ENCODE measurements at places on chromosomes 16 and 17.
A peak's percentile ranks its signal among the peaks of the same experiment; 100 is the strongest.

DNA sequence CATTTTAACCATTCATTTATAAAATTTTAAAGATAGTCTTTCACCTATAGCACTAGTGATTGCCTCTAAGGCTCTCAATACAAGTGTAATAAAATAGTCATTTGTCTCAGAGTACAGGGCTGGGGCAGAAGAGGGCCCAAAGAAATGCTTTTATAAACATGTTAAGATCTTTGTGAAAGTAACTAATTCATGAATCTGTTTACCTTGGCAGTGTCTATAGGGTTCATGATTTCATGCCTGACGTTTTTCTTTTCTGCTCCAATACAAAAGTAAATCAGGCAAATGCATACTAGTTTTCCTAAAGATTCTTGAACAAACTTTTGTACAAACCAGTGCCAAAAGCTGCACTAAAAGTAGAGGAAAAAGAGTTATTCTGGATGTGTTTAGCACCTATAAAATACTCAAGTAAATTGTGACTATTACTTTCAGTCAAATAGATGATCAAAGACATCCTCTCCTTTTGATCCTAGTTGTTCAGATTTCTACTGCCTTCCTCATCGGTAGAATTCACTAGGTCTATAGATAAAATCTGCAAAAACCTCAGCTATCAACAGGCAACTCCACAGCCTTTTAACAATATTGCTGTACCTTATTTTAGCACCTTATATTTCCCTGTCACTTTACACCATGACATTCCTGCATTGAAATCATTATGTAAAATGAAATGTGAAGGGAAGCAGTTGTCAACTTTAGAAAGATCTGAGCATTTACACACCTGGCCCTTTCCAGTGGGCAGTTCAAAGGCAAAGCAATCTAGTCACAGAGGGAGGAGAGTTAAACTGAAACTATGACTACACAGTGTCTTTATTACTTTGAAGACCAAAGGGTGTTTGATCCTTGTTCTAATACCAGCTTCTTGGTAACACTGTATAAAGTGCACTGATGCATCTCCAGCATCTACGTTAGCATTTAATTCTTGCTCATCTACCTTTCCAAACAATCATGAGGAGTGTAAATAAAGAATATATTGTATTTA, 100.0 kb upstream of the MED13 start:
- DNase-seq, result no peak

DNA sequence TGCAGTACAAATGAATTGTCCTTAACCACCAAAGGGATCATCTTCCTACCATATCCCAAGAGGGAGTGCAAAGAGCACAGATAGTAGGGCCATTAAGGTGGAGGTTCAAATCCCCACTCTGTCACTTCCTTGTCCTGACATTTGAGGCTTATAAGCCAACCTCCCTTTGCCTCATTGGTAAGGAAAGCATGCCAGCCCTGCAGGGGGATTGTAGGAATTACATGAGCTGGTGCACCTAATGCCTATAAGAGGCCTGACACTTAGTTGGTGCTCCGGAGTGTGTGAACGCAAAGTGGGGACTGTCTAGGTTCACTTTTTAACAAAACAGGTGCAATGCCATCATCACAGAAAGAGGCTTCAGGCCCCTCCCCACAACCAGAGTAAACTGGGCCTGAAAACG, 374.4 kb downstream of the SNX29 start:
- no peak for DNase-seq

- no peak for DNase-seq
These were observed 2.9 kb downstream of the NUP93 start for GRCh38 chr16:56732832-56733231.

DNA sequence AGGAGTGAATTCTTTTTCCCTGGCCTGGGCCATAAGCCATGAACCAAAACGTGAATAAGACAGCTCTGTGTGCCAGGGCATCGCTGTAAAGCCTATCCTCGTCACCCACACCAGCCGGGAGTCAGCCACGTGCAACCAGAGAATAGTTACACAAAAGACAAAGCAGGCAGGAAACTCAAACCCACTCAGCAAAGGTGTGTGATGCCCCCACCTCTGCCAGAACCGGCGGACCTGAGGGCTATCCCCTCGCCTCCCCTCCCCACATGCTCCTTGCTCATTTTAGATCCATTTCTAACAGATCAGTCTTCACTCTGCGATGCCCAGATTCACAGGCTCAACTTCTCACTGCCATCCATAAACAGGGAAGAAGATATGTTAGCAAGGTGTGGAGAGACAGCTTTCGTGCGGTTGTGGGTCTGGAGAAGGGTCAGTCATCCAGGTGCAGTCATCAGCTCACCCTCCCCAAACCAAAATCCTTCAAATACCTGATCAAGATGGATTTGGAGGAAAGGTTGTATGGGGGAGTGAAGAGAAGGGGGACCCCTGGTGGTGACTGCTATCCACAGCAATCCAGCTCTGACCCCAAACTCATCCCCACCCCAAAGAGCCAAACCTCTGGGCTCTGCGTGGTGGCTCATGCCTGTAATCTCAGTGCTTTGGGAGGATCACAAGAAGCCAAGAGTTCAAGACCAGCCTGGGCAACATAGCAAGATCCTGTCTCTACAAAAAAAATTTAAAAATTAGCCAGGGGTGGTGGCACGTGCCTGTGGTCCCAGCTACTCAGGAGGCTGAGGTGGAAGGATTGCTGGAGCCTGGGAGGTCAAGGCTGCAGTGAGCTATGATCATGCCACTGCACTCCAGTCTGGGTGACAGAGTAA, 219.2 kb downstream of the C16orf78 start:
- DNase-seq, result peak; percentile 40

DNA sequence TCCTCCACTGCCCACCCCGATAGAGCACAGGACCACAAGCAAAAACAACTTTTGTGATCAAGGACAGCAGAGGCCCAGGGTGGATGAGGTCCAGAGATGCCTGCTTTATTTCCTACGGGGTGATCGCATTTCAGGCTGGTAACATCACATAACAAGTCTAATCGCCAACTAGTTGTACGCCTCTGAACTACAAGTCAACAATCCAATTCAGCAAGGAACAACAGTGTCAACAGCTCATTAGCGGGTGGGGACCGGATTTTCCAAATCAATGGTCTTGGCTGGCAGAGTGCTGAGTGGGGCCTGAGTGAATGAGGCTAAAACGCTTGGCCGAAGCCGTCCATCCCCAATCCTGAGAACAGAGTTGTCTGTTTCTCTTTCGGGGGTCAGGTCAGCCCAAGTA, 17.1 kb downstream of the MRM3 start:
- DNase-seq, result no peak

DNA sequence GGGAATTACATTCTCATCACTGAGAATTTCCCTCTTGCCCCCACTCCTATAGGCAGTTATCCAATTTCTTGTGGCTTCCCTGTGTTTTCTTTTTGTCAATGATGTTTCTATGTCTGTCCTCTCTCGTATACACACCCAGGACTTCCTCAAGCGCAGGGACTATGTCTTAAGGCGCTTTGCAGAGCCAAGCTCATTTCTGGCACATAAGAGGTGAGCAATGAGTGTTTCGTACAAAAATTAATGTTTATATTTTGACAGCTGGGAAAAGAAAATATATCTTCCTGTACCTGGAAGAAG, 947 bp downstream of the DDX42 start:
- DNase-seq, result peak; percentile 27

- no peak for DNase-seq
These were observed 834 bp downstream of the CDH8 start for GRCh38 chr16:62035115-62036092.

DNA sequence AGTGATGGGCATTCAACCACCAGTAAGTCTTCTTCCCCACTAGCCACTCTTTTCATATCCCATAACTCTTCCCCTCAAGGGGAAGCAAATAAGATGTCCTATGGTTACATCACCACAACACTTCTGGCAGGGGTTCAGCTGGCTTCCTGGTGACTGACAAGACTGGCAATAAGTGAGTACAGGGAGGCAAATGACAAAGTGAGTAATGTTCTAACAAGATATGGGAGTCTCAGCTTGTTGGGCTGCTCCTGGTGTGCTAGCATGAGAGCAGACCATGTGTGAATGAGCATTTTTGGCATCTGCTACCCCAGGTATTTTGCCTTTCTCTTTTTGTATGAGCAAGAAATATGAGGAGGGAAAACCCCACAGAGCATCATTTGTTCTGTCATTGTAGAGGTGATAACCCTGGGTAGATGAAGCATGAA, 9.9 kb downstream of the TMIGD1 start:
- DNase-seq, result peak; percentile 84

All from MCF 10A (cell line).